ENCODE measurements at places on chromosomes 6 and 20.

GRCh38 chr6:703552-703951, 10.6 kb upstream of the EXOC2 start:
- no peak for DNase-seq

DNA sequence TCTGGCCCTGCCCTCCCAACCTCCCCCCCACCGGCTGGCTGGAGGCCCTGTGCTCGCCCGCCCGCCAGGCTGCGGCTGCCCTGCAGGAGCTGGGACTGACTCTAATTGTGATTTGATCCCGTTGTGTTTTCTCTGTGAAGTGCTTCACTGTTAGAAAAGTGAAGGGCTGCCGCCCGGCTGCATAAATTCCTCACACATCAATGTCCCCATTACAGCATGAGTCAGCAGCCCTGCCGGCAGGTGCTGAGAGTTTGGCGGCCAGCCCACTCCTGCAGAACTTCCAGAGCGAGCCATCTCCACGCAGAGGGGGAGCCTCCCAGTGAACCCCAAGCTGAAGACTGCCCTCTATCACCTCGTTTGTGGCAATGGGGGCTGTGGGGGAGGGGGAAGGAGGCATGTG, 137.9 kb downstream of the DLL1 start:
- peak; percentile 51 for DNase-seq

GRCh38 chr6:22147921-22148776, 148.7 kb downstream of the PRL start:
- peak; percentile 14 for DNase-seq

DNA sequence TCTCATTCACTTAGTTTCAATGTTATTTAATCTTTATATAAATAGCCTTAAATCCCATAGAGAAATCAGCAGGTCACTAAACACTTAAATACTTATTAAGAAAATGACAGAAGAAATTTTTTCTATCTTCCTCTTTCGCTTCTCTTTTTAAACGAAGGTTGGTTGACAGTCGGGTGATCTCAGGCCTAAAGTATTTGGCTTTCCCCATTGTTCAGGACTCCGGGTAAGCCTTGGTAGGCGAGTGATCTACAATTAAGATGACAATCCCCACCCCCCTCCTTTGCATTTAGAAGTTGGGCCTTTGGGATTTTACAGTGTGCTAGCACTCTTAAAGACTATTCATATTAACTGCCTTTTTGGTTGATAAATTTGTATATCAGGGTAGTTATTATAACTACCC, 19.7 kb upstream of the UTRN start:
- DNase-seq, result peak; percentile 49

GRCh38 chr6:2743280-2744208, 7.2 kb downstream of the MYLK4 start:
- no peak for DNase-seq

- DNase-seq, result no peak
These were observed 90.7 kb upstream of the SASH1 start for GRCh38 chr6:148251891-148252290.

DNA sequence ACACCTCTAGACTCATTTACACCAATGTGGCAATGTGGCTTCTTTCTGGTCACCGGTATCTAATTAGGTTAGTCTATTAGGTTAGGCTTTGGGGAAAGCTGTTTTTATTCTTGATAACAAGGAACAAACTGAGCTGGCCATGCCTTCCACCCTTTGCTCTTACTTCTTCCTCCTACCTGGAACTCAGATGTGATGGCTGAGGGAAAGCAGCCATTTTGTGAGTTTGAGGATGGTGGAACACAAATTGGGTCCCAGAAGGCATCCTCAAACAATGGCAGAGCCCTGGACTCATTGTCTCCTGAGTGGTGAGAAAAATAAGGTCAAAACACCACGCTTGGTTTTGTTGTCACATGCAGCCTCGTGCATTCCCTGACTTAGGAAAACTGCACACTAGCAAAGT, 7.7 kb downstream of the CDH4 start:
- no peak for DNase-seq

- no peak for DNase-seq
These were observed 284.5 kb downstream of the UST start for GRCh38 chr6:149031201-149031858.

- no peak for DNase-seq
These were observed 45.1 kb downstream of the OR2B6 start for GRCh38 chr6:28002161-28002560.

DNA sequence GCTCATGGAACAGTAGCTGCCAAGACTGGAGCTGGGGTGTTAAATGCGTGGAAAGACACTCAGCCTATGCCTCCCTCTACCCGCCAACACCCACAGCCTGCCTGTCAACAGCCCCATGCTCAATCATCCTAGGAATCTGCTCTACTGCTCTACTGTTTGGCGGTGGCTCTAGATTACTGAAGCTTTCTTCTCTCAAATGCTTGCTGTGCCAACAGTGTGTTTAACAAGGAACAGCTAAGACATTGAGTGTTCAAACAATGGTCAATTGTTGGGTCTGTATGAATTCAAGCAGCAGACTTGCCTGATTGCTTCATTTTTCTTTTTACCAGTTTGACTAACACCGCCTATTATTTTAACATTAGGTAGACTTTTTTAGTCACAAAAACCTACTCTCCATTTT, 258.6 kb downstream of the SOD2 start:
- DNase-seq, result no peak

DNA sequence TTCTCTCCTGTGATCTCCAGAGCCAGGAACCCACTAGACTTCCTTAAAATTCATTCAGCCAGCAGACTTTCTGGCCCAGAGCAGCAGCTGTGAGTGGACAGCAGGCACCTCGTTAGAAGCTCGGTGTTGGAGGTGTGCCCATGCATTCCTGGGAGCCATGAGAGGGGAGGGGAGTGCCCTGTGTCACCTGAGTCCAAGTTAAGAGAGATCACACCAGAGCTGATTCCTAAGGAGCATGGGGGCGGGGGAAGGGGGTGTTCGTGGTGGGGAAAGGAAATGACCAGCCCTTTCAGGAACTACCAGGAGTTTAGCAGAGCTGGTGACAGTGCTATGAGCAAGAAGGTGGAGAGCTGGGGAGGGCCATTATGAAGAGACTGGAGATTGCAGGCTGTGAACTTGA, 46.9 kb downstream of the GFRA4 start:
- DNase-seq, result peak; percentile 26

- DNase-seq, result no peak
These were observed 466.5 kb downstream of the MMUT start for GRCh38 chr6:48996461-48997119.

GRCh38 chr6:41680182-41680965, 42.1 kb downstream of the MDFI start:
- no peak for DNase-seq

DNA sequence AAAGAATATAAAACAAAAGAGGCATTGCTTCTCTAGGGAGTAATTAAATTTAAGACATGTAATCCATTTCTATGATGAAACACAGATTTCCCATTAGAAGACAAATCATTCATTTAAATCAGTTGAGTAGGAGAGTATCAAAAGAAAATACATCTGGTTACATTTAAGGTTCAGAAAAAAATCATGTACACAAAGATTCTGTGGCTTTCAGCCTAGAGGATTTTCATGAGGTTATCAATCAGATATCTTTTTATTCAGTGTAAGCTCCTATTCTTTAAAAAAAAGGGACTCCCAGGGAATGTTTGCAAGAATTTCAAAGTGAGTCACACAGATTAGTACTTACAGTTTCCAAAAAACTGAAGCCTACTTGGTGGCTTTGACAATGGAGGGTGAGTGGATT, 24.9 kb downstream of the COL21A1 start:
- no peak for DNase-seq

All from HTR-8/SVneo (cell line).